ENCODE measurements at places on chromosomes 12 and 14.

GRCh38 chr12:103442182-103442555, 53.6 kb downstream of the C12orf42 start:
- no peak for DNase-seq

GRCh38 chr14:44428231-44428945, 78.7 kb downstream of the FSCB start:
- no peak for DNase-seq

- no peak for DNase-seq
Measured at GRCh38 chr12:51395283-51396230, 4.4 kb upstream of the GALNT6 start.

GRCh38 chr14:62682208-62682607, 363.1 kb downstream of the KCNH5 start:
- DNase-seq, result no peak

- no peak for DNase-seq
Measured at GRCh38 chr12:82554529-82554928, 132.2 kb upstream of the TMTC2 start.

GRCh38 chr12:25718081-25718731, 165.1 kb upstream of the LMNTD1 start:
- DNase-seq, result no peak

GRCh38 chr14:68564191-68564825, 228.6 kb downstream of the ZFP36L1 start:
- DNase-seq, result no peak

GRCh38 chr12:62438098-62438692, 28.4 kb upstream of the MON2 start:
- peak; percentile 64 for DNase-seq

- DNase-seq, result no peak
Measured at GRCh38 chr14:98909251-98909944, 362.6 kb downstream of the BCL11B start.

GRCh38 chr12:24109381-24110039, 160.0 kb upstream of the SOX5 start:
- no peak for DNase-seq

DNA sequence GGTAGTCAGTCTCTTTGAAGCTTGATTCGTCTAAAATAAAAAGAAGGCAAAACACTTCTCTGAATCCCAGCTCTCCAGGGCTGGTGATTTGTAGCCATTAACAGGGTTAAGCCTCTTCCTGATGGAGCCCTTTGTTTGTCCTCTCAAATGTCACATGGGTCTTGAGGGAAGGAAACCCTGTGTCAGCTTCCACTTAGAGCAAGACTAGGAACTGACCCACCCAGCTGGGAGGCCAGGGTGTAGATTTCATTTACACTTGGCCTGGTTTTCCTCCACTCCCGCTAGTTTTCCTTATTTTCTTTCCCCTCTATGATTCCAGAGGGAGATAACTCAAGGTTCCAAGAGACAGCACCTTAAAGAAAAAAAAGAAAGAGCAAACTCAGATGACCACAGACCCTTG, 230.5 kb upstream of the EGLN3 start:
- DNase-seq, result no peak

GRCh38 chr12:47903927-47904712, 674 bp downstream of the VDR start:
- DNase-seq, result no peak

GRCh38 chr14:105605464-105606304, 79.3 kb downstream of the TMEM121 start:
- DNase-seq, result no peak

- no peak for DNase-seq
Measured at GRCh38 chr14:54435500-54435981, 5.6 kb downstream of the CNIH1 start.

DNA sequence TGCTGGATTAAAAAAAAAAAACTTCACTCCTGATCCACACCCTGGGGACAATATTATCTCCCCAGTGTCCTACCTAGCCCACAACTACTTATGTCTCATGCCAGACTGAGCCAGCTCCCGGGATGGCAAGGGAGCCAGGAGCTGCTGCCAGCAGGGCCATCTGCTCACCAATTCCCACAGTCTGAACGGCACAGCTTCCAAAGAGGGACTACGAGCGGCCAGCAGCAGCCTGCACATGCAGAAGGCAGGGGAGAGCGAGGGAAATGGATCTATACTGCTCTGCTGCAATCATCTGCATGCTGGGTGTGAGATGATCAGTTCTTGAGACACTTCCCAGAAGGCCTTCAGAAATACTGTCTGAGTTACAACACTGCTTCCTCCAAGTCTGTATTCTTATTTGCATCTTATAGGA, 11.1 kb downstream of the SSH1 start:
- DNase-seq, result no peak

GRCh38 chr12:63764481-63764880, 15.2 kb upstream of the RXYLT1 start:
- DNase-seq, result no peak

- DNase-seq, result no peak
Measured at GRCh38 chr12:47350062-47350408, 270.3 kb upstream of the AMIGO2 start.

GRCh38 chr14:72982146-72982708, 44.7 kb downstream of the ZFYVE1 start:
- DNase-seq, result no peak

DNA sequence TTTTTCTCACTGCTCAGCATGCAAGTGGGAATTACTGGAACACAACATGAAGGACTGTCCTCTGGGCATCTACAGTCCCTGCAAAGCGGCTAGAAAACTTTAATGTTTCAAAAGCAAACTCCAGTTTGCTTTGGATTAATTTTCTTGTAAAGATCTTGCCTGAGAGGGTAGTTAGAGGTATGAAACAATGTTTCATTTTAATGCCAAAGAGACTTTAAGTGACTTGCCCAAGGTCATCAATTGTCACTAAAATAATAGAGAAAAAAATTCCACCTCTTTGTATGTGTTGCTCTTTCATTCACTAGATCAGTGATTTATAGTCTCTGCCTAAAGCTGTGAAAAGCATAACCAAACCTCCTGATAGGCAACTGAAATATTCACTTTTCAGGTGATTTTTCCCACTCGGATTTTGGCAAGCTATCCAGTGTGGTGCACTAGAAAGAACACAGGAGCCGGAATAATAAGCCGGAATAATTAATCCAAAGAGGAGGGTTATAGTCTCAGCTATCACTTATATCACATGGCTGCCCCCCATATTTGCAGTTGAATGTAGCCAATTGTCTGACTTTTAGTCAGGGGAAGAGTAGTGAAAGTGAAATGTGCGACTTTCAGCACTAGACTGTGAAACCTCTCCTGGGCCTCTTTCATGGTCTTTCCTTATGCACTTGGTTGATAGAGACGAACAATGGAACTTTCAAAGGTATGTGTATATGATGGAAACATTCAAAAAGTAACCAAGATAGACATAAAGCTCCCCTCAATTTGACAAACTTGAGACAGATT, 107.7 kb downstream of the SLC6A15 start:
- DNase-seq, result no peak

DNA sequence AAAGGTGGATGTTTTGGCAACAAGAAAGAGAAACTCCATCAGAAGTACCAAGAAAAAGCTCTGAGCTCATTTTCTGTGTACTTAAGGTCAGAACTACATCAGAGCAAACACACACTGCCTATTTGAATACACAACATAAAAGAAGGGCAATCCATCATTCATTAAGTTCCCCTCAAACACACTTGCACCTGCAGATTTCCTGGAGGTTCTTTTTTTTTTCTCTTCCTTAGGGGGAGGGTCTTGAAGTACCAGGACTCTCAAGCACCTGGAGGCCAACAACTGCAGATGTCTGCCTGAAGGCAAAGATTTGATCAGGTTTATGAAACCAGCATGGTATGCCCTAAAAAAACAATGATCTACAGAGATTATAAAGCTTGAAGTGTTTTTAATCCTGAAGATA, 26.1 kb upstream of the PTHLH start:
- DNase-seq, result no peak

DNA sequence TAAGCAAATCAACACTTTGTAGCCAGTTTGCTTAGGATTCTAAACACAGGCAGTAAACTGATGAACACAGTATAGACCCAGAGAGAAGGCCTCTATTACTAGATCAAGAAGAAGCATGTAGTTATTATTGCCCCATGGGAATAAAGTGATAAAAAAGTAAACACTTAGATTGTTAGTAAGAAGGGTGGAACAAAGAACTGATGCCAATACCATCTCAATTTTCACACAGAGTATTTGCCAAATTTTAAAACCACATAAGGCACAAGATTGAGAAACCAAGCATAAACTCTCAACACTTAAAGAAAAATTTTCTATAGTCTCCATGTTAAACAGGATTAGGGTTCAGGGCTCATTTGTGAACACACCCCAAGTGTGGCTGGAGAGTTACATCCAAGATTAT, 77.0 kb upstream of the SYT1 start:
- no peak for DNase-seq

GRCh38 chr12:33322519-33322918, 117.1 kb downstream of the SYT10 start:
- DNase-seq, result no peak

GRCh38 chr12:104910196-104910840, 47.8 kb downstream of the SLC41A2 start:
- DNase-seq, result no peak

DNA sequence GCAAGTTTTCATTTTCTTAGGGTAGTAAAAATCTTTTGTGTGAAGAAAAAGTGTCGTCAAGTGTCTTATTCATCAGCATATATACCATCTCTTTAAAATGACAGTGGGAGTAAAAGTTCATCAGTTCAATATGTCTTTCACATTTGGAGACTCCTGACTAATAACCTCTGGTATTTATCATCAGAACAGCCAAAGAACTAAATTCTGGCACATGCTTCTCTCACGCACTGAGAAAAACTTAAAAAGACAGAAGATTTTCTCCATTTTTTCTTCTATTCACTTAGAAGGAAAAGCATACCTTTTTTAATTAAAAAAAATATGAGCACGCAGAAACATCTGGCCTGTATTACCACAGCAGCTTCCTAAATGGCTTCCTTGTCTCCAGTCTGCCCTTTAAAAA, 265.7 kb downstream of the AKAP6 start:
- DNase-seq, result no peak

GRCh38 chr12:118398524-118398923, 22.2 kb downstream of the SUDS3 start:
- no peak for DNase-seq

- DNase-seq, result no peak
Measured at GRCh38 chr14:85516239-85517113, 13.5 kb upstream of the FLRT2 start.

- no peak for DNase-seq
Measured at GRCh38 chr12:7411343-7411742, 32.6 kb downstream of the CD163L1 start.

GRCh38 chr12:126083926-126084325, 1018.7 kb downstream of the AACS start:
- DNase-seq, result no peak

GRCh38 chr14:59785629-59786028, 84.9 kb downstream of the RTN1 start:
- DNase-seq, result no peak

DNA sequence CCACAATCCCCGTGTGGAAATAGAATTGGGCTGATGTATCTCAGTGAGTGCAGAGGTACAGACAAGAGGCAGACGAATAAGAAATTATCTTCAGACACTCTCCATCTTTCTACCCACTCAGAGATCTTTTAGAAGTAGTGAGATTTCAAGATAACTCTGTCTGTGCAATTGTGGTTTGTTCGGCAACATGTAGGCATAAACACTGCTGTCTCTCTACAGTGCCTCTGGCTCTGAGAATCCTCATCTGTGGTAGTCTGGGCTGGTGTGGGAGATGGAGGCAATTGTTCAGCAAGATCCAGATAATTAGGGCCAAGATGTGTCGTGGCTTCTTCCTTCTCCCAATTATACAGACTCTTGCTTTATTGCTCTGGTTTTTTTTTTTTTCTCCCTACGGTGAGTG, 3.1 kb downstream of the HOXC13 start:
- no peak for DNase-seq

DNA sequence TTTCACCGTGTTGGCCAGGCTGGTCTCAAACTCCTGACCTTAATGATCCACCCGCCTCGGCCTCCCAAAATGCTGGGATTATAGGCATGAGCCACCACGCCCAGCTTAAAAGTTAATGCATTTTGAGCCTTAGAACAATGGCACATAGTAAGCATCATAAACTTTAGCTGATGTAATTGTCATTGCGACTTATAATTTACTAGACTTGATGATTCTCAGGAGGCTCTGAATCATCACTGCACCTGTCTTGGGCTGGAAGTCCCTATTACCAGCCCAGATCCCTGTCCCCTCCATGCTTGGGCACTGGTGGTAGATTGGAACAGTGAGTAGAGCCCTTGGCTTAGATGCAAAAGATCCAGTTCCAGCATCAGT, 26.1 kb downstream of the KMT5A start:
- DNase-seq, result no peak

Measured in mesothelial cell of epicardium (in vitro differentiated cells).